NCI-H510A (cell line): ENCODE measurements at places on chromosomes 2 and 18.
A peak's percentile ranks its signal among the peaks of the same experiment; 100 is the strongest.

DNA sequence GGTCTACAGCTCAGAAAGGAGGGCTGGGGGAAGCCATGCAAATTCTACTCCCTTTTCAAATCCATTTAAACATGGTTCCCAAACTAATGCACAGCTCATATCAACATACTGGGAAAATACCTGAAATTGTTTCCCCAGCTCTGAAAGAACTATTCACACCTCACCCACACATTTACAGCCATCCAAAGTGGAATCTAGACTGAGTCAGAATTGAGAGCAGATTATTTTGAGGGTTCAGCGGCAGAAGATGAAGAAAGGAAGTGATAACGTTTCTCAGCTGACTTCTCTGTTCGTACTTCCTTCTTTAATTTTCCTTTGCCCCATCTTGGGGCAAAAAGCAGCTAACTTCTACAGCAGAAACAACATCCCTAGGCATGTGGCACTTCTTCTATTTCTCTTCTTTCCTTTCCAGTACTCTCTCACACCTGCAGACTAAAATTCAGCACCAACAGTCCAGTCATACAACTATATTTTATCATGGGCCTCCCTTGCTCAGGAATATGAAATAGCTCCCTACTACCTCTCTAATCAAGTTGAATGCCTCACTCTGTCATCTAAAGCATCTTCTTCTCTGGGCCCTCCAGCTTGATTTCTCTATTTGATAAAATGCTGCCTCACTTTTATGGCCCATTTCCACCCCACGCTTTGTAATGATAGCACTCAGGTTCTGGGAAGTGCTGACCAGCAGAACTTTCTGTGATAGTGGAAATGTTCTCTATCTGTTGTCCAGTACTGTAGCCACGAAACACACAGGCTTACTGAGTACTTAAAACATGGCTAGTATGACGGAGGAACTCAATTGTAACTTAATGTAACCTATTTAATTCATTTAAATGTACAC is 35.9 kb downstream of the ARHGAP25 start:
- no peak for DNase-seq

GRCh38 chr2:228549441-228550007 is 368.0 kb upstream of the SPHKAP start:
- no peak for DNase-seq

- DNase-seq = no peak
Observed at GRCh38 chr2:3585261-3586109, 9.4 kb upstream of the COLEC11 start.

- DNase-seq = no peak
Observed at GRCh38 chr2:72154386-72154975, 6.8 kb upstream of the CYP26B1 start.

DNA sequence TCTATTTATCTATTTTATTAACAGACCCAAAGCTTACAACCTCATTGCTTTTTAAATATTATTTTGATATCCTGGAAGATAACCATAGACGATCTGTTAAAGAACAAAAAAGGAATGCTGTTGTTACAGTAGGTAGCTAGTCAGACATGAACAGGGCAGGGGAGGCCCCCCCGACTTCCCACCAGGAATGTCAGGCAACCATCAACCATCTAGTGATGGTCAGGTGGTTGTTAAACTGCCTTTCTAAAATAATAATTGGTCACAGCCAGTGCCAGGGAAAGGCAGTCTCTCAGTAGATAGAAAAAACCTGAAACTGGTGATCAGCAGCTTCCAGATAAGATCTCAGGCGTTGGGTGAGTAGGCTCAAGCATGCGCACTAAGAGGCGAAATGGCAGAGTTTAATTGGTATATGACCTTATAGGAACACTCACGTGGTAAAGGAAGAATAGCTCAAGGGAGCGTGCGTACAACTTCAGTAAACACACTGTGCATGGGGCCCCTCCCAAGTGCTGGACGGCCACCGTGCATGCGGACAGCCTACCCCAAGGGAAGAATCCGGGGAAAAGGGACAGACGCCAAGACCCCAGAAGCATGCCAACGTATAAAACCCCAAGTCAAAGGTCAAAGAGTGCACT is 32.5 kb upstream of the CCL20 start:
- no peak for DNase-seq

DNA sequence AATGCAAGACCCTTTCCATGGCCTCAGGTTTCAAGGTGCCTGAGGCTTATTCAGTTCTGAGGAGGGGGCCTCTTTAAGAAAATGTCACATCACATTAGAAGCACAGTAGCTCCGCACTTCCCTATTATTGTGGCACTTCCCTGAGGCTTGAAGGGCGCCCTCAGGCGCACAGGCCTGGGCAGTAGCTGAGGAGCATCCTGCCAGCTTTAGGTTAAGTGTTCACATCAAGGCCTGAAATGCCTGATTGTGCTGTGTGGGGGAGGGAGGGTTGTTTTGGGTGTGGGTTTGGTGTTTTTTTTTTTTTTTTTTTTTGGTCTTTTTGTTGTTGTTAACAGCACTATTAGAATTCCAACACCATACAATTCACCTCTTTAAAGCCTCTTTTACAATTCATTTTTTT is 107.9 kb downstream of the CABLES1 start:
- DNase-seq = no peak

DNA sequence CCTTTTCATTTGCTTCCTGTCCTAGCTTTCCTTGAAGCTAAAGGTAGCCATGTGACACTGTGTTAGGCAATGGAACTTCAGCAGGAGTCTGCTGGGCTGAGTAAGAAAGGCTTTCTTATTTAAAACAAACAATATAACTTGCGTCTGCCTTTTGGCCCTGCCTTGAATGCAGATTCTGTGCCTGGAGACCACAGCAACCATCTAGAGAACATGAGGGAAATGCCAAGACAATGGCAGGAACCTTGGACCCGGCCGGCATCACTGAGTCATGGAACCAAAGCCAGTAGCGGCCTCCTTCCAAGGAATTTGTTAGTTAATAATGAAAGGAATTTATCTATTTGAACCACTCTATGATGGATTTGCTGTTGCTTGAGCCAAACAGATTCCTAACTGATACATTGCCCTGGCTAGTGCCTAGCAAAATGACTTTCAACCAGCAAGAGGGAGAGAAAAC is 207.5 kb upstream of the EPHA4 start:
- DNase-seq = no peak

- DNase-seq = no peak
Observed at GRCh38 chr18:75439348-75439747, 11.8 kb upstream of the SMIM21 start.

- peak; percentile 88 for DNase-seq
Observed at GRCh38 chr18:76558881-76559667, 64.0 kb upstream of the ZNF516 start.

GRCh38 chr18:54882318-54882717 is 54.0 kb downstream of the RAB27B start:
- DNase-seq = no peak

- DNase-seq = no peak
Observed at GRCh38 chr2:127942002-127942401, 56.2 kb upstream of the AMMECR1L start.

DNA sequence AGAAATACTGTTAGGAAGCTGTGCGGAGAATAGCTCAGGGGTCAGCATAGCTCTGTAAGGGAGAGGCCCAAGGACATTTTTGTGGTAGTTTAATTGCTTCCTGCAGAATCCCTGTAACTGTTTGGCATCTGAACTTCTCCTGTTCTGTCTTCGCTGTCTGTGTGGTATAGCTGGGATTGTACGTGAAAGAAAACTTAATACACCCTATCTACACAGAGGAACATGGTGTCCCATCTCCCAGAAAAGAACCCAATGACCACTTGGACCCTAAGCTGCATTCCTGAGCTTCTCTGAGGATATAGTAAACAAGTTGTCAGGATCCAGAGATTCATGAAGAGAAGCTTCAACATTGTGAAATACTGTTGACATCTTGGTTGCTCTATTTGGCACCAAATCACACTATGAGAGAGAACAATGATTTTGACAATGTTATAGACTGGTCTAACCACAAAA is 81.3 kb downstream of the CDC42EP3 start:
- no peak for DNase-seq

DNA sequence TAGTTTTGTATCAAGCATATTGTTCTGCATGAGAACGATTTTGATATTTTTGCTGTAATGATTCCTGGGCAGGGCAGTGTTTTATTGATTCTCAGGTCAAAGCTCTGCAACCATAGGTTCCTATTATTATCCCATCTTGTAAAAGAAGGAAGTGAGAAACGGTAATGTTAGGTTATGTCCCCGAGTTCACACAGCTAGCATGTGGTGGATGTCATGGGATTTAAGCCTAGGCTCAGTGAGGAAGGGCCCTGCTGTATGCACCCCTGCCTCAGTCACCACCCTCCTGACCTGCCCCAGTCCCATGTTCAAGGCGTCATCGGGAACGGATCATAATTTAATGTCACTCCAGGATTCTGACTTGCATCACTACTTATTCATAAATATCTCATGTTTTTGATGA is 10.7 kb downstream of the ACP1 start:
- no peak for DNase-seq

GRCh38 chr2:213152065-213152794 is 818 bp upstream of the IKZF2 start:
- DNase-seq = peak; percentile 27

- peak; percentile 3 for DNase-seq
Observed at GRCh38 chr2:151410485-151410834, 758 bp downstream of the RIF1 start.

DNA sequence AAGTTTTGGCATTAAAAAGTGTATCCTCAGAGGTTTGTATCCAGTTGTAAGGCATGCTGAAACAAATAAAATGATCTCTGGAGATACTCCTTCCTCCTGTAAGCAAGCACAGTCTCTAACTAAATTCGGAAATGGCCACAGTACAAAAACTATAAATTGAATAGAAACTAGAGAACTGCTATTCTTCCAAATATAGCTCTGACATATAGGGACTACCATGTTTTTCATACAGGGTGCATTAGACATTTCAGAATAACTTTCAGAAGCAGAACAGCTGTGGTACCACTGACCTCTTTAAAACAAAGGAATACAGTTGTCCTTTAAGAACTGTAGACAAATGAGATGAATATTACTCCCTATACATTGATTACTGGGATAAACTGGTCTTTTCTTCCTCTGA is 568.5 kb downstream of the ARHGAP15 start:
- DNase-seq = no peak

GRCh38 chr2:67289921-67290371 is 107.2 kb upstream of the ETAA1 start:
- no peak for DNase-seq

GRCh38 chr2:237421542-237422116 is 7.7 kb upstream of the COL6A3 start:
- no peak for DNase-seq

GRCh38 chr2:233699424-233700027 is 6.8 kb downstream of the UGT1A6 start:
- DNase-seq = no peak

DNA sequence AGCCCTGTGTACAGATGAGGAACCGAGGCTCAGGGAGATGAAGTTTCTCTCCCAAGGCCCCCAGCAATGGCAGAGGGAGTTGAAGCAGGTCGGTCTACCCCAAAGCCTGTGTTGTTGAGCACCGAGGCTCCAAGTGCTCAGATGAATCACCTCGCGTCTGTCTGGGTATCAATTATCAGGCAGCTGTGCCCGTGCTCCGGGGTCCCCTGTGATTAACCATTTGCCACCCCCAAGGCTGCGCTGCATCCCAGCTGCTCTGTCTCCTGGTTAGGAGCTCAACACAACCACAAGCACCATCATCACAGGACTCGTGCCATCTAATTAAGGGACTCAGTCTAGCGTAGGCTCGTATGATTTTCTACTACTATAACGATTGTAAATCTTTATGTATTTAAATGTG is 27.1 kb downstream of the LIPG start:
- DNase-seq = no peak

DNA sequence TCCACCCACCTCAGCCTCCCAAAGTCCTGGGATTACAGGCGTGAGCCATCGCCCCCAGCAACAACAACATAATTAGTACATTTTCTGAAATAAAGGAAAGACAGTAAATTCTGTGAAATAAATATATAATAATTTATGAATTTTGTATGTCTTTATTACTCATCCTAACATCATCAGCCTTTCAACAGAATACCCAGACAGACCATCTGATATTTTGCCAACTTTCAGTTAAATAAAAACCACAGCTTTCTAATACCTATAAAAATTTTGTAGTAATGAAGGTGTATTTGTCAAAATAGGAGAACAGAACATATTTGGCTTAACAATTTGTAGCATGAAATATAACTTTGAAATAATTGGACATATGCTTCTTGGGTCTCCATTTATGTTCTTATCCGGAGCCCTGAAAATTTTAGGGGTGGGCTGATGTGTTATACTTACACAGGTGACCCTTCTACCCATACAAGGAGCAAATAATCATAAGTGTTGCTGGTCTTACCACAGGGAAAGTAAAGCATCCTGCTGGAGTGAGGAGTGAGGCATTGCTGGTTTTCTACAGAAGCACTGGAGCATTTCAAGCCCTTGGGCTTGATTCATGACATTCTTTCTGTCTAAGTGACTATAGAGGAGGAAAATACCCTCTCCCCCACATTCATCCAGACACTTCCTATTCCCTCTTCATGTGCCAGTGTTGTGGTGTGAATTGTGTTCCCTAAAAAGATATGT is 99.3 kb downstream of the SPOPL start:
- no peak for DNase-seq

DNA sequence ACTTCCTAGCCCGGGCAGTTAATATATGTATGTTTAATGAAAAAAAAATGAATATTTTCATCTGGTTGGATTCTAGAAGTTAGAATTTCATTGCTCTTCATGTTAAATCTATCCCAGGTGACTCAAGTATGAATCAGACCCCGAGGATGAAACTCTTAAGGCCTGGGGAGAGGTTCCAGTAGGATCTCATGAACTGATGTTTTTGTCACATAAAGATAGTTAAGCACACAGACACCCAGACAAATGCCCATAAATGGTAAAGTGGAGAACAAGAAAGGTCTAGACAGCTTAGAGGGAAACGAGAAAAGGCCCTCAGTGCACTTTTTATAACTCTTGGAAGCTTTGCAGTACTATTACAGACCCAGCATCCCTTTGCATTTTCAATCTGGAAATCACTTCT is 114.1 kb downstream of the RIF1 start:
- DNase-seq = no peak

GRCh38 chr2:17101091-17101490 is 417.1 kb downstream of the RAD51AP2 start:
- DNase-seq = no peak

- no peak for DNase-seq
Observed at GRCh38 chr2:170314744-170315447, 136.9 kb downstream of the MYO3B start.

- DNase-seq = no peak
Observed at GRCh38 chr2:219496825-219497494, 1.7 kb upstream of the GMPPA start.

DNA sequence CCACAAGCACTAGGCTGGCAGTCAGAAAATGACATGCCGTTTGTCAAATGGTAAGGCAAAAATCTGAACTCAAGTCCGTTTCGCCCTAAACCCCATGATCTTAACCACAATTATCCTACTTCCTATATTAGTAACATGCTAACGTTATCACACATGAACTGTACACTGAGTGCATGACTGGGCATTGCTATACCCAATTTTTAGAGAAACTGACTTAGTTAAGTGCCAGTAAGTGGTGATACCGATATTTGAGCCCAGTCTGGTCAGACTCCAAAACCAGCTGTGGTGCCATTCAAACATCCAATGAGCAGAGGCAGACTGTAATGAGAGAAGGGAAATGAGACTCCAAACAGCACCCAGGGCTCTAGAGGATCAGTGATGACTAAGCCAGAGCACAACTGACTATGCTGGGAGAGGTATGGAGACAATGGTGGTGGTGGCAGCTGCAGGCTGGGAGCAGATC is 311.7 kb upstream of the PKDCC start:
- DNase-seq = peak; percentile 6

GRCh38 chr18:59500765-59501164 is 141.7 kb upstream of the LMAN1 start:
- no peak for DNase-seq

GRCh38 chr2:119694470-119694844 is 15.5 kb downstream of the TMEM177 start:
- no peak for DNase-seq
